Urothelium cell line (cell line): ENCODE measurements at places on chromosomes 1 and 21.

DNA sequence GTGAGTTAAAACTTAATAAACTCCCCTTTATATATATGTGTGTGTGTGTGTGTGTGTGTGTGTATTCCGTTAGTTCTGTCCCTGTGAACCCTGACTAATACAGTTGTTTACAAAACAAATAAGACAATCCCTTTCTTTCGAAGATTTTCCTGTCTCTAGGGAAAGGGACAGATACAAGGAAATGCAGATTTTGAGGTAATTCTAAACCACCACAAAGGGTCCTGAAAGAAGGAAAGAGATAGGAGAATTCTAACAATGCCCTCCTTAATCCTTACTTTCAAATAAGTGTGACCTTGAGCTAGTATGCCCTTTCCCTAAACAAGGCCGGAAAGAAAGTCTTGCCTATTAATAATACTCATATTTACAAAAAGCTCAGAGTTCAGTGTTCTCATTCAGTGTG is 164.8 kb upstream of the COL11A1 start:
- DNase-seq, result no peak

GRCh38 chr1:42340093-42340492 is 5.1 kb upstream of the FOXJ3 start:
- peak; percentile 50 for DNase-seq

DNA sequence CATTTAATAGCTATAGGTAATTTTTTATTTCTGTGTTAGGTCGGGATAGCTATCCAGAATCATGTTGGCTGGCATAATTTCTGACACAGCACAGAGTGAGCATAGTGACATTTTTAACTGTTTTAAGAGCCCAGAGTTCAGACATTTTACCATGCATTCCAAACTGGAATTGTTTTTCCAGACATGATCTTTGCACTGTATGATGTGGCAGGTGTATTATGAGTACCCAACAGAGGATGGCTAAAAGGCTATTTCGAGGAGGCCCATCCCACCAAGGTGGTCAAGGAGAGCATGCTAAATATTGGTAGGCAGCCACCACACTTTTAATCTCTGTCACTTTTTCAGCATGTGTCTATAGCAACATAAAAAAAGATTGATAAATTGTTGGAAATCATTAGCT is 137.3 kb upstream of the ST6GALNAC5 start:
- DNase-seq, result no peak

DNA sequence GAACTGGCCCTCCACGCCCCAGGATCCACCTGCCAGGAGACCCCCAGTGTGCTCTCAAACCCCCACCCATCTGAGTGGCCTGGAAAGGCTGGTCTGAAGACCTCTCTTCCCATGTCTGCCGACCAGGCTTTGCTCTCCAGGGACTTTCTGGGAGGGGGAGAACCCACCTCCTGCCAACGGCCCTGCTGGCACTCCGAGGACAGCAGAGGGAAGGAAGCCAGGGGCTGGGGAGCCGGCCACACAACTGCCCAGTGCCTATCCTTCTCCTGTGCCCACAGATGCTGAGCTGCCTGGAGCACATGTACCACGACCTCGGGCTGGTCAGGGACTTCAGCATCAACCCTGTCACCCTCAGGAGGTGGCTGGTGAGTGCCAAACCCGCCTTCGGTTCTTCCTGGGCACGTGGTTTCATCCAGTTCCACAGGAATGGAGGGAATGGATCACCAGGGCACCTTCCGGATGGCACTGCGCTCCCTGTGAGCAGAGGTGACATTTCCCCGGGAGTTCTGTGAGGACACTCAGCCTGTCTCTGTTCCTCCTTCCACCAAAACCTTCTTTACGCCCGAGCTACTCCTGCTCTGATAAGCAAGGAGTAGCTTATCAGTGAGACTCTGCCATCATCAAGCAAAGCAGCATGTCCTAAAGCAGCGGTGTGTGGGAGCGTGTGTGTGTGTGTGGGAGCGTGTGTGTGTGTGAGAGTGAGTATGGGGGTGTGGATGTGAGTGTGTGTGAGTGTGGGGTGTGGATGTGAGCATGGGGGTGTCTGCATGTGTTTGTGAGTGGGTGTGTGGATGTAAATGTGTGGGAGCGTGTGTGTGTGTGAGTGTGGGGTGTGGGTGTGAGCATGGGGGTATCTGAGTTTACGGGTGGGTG is 105.5 kb downstream of the PDE9A start:
- no peak for DNase-seq

DNA sequence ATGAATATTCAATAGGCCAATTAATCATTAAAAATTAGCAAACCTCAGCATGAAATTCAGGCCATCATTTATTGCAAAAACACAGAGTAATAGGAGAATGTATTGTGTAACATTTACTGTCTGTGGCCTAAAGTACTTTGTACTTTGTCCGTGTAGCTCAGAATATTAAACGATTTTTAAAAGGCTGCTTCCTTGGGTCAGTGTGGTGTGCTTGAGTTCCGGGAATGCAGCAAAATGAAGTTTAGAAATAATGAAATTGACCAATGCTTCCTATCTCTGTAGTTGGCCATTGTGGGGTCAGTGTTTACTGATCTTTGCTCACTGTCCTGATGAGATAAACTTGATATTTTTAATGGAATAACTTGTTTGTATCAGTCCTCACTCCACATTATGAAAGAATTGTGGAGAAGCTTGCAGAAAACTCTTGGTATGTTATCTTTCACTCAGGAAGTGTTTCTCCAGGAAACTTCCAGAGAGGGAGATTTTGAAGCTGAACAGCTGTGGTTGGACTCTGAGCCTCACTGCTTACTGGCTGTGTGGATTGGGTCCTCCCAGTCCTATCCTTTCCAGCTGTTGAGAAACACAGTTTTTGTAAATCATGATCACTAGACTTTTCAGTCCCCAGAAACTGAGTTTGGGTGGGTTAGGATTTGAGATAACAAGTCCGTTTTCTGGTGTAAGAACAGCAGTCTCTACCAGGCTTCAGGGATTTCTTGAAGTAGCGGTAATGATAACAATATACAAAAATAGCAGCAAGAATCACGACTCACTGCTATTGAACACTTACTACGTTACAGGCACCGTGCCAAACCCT is 19.2 kb upstream of the MTARC1 start:
- DNase-seq, result no peak

- DNase-seq, result no peak
Observed at GRCh38 chr1:227748496-227749182, 13.4 kb downstream of the SNAP47 start.

- DNase-seq, result no peak
Observed at GRCh38 chr1:43446388-43446740, 7.4 kb downstream of the HYI start.

- DNase-seq, result no peak
Observed at GRCh38 chr1:237690656-237691055, 200.1 kb downstream of the ZP4 start.

GRCh38 chr1:201011616-201012015 is 11.9 kb downstream of the KIF21B start:
- DNase-seq, result no peak

DNA sequence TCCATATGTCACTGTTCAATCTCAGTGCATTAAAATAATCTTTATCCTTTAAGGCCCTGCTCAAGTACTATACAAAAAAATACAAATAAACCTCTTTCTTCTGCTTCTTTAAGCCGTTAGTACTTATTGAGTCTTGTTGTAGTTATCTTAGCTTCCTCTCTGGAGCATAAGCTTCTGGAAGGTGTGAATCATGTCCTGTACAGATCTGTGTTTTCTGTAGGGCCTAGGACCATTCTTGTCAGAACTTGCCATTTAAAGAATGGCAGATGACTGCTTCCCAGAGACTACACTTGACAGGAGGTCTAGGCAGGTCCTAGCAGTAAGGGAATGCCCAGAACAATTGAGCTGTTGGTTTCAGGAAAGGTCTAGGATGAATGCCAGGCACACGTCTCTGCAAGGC is 12.9 kb downstream of the NEK7 start:
- DNase-seq, result no peak

DNA sequence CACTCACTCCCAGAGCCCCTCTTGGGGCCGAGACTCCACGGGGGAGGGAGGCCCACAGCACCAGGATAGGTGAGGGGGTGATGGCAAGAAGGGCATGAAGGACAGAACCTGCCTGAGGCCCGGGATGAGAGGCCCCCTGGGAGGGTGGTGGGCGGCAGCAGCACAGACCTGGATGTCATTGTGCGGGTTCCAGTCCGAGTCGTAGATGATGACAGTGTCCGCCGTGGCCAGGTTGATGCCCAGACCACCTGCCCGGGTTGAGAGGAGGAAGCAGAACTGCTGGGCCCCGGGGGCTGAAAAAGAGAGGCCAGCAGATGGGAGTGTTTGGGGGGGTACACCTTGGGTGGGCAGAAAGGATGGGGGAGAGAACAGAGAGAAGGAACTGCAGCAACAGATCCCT is 50.1 kb downstream of the CHD5 start:
- DNase-seq, result no peak

DNA sequence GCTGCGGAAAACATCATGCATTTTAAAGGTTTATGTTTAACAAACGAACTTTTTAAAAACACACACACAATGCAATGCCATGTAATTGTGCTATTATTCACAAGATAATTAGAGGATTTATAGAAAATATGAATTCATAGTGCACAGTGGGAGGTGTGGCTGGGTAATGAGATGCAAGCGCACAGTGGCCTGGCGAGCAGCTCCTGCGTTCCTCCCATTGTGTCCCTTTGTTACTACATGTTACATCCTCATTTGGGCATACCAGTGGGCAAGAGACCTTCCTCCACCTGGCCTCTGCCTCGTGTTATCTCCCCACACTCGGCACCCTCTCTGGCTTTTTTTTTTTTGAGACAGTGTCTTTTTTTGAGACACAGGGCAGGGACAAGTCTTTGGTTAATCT is 30.0 kb upstream of the TENT5B start:
- DNase-seq, result no peak

DNA sequence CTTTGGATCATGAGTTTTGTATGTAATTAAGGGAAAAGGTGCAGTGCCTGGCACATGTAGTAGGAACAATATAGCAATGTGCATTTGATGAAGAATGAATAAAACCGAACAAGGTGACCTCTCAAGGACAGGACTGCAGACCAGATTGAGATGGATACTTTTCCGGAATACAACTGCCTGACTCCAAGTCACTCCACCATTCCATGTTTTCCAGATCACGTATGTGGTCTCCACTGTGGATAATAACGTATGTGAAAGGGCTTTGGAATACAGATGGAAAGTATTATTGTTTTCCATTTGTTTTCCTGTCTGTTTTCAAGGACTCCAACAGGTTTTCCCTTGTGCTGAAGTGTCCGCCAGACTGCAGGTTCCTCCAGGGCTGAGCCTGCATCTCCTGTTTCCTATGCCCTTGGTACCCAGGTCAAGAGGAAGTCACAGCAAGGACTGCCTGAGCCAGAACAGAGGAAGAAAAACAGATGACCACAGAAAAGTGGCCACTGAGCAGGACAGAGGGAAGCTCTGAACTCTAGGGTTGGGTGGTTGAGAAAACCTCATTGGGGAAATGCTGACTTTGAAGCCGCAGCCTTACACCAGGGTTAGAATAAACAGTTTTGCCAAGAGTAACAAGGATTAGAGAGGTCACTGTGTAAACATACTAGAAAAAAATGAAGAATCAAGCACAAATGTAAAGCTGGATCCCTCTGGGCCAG is 4.0 kb downstream of the CFAP45 start:
- no peak for DNase-seq

GRCh38 chr1:109886827-109887226 is 23.8 kb upstream of the CSF1 start:
- DNase-seq, result no peak

DNA sequence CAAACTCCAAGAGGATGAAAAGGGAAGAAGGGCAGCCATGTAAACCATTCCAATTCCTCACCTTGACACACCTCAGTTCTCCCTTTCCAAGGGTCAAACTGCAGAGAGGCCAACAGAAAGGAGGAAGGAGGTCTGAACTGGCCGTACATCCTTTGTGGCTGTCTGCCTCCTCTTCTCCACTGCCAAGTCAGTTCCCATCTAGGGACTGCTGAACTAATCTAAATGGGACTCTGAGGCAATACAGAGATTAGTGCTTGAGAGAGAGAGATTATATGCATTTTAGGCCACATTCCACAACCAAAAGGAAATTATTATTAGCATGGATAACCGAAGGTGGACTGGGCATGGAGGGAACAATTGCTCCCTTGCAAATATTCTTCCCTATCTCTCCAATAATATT is 2.7 kb downstream of the ARHGEF11 start:
- DNase-seq, result no peak

DNA sequence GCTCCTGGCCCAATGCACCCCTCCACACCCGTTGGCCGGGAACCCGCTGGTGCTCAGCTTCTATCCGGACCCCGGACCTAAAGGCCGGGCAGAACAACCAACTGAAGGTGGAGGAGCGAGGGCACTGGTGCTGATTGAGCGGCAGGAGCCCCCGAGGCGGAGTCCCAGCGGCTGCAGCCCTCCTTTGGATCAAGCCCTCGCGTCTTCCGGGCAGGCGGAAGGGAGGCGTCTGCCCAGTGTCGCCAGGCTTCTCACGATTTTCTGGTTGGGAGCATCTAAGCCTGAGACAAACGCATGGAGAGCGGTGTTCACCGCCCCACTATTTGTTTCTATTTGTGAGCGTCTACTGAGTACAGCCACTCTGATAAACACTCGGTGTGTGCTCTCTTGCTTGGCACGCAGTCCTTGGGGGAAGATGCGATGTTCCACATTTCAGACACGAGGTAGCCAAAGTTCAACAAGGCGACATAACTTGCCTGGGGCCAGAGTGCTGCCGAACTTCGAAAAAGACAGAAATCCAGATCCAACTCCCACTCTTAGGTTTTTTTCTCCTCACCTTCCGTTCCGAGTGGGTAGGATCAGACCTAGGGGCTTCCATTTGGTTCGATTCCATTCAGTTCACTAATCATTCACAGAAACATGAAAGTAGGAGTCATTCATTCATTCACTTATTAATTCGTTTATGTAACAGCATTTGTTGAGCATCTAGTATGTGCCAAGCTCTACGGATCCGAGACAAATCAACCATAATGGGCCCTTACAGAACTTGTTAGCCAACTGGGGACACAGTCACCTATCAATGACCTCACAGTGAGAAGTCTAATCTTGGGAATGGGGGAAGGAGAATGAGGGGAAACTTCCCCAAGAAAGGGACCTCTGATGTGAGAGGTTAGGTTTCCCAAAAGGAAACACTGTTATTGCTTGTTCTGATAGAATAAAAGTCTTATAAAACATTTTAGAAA is 4.9 kb upstream of the DMRTA2 start:
- DNase-seq, result no peak

DNA sequence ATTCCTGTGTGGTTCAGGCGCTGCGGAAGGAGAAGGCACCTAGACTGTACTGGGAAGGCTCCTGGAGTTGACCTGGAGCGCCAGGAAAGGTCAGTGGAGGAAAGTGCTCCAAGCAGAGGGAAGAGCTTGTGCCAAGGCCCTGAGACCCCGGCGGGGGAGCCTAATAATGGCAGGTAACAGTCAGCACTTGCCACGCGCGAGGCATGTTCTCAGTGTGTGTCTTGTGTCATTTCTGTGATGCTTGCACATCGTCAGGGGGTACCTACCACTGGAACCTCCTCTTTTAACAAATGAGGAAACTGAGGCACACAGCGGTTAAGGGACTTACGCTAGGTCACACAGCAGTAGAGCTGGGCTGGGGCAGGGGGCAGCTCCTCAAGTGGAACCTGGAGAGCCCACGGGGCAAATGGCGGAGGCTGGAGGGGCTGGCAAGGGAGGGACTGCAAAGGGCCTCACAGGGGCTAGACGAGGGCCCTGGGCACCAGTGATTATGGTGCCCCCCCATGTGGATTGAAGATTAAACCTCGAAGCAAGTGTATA is 976 bp upstream of the BMP8B start:
- no peak for DNase-seq

GRCh38 chr1:109479311-109479710 is 4.4 kb upstream of the ATXN7L2 start:
- no peak for DNase-seq
